T follicular helper cell (primary cell): ENCODE measurements at places on chromosomes 6 and 20.

- no peak for DNase-seq
These were observed 45.4 kb downstream of the PANK2 start for GRCh38 chr20:3934624-3935023.

- DNase-seq, result no peak
These were observed 38.7 kb downstream of the LAMA4 start for GRCh38 chr6:112215488-112216284.

DNA sequence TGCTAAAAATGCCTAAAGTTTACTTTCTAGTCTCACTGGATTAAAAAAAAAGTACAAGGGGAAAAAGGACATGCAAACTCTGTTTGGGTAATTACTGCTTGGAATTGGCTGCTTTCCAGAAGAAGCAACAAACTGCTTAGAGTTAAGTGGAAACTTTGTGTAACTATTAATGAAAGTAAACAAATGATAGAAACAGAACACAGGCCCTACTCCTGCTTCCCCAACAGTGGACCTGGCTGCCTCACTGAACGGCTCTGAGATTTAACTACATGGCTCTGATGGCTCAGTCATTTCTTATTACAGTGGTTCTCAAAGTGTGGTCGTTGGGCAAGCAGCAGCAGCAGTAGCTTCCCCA lies 108.5 kb downstream of the MAN1A1 start:
- DNase-seq, result no peak

- no peak for DNase-seq
These were observed 31.9 kb downstream of the WDR27 start for GRCh38 chr6:169669889-169670288.

GRCh38 chr6:56938649-56939191 lies 16.2 kb upstream of the BEND6 start:
- DNase-seq, result no peak

GRCh38 chr20:14859627-14860026 lies 522.2 kb upstream of the FLRT3 start:
- no peak for DNase-seq

- DNase-seq, result no peak
These were observed 159.7 kb upstream of the RPS6KA2 start for GRCh38 chr6:166786704-166787293.

GRCh38 chr6:147642458-147642857 lies 134.0 kb downstream of the SAMD5 start:
- no peak for DNase-seq

DNA sequence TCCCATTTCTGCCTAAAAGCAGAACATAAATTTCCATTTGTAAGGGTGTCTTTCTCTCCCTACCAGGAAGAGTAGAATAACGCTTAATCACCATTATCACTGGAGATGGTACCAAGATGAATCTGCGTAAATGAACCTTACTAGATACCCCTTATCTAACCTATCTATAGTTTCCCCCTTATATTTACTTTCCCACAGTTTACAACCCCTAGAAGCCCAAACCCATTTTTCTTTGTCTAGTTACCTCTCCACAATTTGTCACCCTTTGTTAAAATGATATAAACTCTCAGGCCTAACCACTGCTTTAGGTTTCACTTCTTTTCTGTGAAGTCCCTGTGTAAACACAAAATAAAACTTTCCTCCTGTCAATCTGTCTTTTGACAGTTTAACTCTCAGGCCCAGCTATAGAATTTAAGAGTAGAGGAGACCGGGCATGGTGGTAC lies 45.5 kb downstream of the PCNA start:
- no peak for DNase-seq

DNA sequence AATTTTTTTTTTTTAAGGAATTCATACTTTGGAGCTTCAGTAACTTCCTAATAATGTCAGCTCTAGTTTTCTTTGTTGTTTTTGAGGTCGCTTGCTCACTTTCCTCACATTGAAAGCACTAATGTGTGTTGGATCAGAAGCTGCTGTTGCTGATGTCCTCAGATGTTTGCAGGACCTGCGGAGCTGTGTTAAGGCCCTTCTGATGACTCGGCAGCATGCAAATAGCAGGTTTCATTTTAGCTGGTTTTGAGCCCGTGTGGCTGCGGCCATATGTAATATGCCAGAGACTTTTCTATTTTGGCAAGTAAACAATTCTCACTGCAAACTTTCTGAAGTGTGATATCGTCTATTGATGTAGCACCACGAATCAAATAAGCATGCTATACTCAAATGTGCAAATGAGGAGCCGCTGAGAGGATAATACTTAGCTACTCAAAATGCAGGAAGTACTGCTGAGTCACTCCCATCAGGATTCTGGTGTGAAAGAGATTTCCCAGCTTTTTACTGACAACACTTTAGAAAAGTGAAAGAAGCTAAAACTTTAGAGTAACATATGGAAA lies 187.8 kb downstream of the SASH1 start:
- no peak for DNase-seq

- peak; percentile 7 for DNase-seq
These were observed 90.5 kb downstream of the SAMD3 start for GRCh38 chr6:130132286-130132701.

GRCh38 chr20:14992153-14992552 lies 654.7 kb upstream of the FLRT3 start:
- no peak for DNase-seq

GRCh38 chr6:23445157-23445710 lies 680.8 kb upstream of the NRSN1 start:
- no peak for DNase-seq

DNA sequence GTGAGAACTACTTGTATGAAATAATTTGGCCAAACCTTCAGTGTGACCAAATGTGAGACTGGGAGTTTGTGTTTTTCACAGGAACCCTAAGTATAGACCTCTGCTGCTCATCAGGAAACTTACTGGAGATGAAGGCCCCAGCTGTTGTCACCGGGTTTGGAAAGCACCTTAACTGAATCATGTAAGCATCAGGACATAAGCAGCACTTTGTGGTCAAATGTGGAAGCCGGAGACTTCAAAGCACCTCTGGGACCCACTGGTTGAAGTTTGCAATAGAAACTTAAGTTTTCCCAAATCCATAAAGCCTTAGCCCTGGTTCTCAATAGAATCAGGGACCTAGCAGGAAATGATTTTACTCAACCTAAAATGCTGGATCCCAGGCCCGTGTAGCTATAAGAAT lies 14.3 kb downstream of the TTPAL start:
- no peak for DNase-seq

- no peak for DNase-seq
These were observed 46.0 kb upstream of the TAGAP start for GRCh38 chr6:159090530-159091480.
